ENCODE measurements at places on chromosomes 1 and 21. TPM values are rescaled to one million over a fixed set of nuclear protein-coding genes. Genes with fewer than 3 reads are reported as not detected.

Gene OR2T33
- polyA plus RNA-seq: not detected

Gene SIPA1L2
- 2.5 TPM for polyA plus RNA-seq

Gene LAPTM5
- 33.1 TPM for polyA plus RNA-seq

Gene TRIM67
- polyA plus RNA-seq: 0.03 TPM

Gene PDIK1L
- polyA plus RNA-seq: 2.9 TPM

Gene AGO1
- 2.2 TPM for polyA plus RNA-seq

Gene TGFBR3
- polyA plus RNA-seq: 4.2 TPM

Gene PTGS2
- 1.8 TPM for polyA plus RNA-seq

DNA sequence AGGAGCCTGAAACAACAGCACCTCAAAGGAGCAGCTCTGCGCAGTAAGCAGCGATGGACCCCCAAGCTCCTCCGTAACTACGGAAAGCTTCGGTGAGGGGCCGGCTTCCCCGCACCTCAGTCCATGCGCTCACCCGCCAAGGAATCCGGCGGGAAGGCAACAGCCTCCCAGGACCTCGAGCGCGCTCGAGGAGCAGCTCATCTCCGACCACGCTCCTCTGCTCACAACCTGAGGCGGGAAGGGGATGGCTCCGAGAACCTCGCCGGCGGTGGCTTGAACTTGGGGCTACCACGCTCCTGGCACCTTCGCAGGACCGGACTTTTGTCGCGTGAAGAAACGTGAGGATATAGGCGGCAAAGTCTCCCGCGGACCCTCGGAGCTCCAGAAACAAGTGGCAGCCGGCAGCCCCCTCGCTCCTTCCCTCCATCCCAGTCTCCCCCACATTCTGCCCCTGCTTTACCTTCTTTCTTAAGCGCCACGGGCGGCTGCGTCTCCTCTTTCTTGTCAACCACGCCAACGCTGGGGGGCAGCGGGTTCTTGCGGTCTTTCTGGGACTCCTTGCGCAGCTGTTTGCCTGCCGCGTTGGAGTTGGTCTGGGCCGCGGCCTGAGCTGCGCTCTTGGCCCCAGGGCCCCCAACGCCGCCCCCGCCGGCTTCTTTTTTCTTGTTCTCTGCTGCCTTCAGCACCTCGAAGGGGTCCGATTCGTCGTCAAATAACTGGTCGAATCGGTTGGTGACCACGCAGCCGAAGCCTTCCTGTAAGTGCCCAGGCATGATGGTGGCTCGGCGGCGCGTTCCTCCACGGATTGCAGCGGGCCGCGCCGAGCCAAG, 459 bp downstream of the SERBP1 start:
- peak; percentile 31 for DNase-seq

GRCh38 chr1:36366091-36366661, 19.5 kb downstream of the STK40 start:
- peak; percentile 90 for DNase-seq

DNA sequence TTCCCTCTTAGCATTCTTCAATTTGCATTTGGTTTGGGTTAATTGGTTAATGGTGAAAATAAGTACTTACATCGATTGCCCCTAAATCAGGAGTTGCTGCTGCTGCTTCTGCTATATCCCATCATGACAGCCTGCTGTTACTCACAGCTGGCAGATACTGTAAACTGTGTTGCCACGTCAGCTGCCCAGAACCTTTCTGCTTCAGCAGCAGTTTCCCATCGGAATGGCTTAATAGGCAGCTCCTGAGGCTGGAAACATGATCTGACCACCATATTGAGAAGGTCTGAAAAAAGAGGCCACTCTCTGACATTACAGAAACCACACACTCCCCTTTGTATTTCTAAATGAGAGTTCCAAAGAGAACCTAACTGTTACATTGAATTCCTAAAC, 14.3 kb upstream of the SEC16B start:
- DNase-seq: peak; percentile 89

GRCh38 chr1:17230106-17230505, 18.8 kb upstream of the PADI3 start:
- no peak for DNase-seq

DNA sequence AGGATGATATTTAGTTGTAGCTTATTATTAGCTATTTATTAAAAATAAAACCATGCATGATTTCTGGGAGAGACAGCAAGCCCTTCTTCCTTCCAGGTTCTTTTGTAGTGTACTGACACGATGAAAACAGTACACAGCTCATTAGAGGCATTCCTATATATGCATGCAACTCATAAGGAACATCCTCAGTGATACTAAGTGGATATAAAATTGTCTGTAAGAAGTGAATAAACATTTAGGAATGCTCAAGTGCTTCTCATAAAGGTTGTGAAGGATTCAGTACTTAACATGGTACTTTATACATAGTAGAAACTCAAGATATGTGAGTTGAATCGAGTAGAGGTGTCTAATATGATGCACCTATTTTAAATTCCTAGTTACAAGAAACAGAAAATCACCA, 287.7 kb downstream of the SDCCAG8 start:
- no peak for DNase-seq

- no peak for DNase-seq
Observed at GRCh38 chr1:111497592-111497991, 5.8 kb downstream of the ADORA3 start.

DNA sequence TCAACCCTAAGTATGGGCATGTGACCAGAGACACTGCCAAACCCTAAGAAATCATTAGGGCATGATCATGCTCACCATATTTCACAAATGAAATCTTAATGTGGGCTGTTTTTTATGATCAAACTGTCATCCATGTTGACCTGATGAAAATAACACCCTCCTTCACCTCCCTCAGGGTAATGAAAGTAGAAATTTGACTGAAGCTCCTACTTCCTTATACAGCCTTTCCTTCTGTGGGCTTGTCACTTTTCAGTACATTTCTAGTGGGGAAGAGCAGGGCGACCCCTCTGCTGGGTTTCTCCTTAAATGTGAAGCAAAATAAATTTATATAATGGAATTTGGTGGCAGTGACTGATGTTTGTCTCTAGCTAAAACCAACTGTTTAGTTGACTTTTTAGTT, 25.9 kb downstream of the IVNS1ABP start:
- no peak for DNase-seq

GRCh38 chr1:81458186-81458585, 342.5 kb upstream of the ADGRL2 start:
- DNase-seq: no peak

- DNase-seq: no peak
Observed at GRCh38 chr1:44985747-44986359, 542 bp downstream of the EIF2B3 start.

GRCh38 chr1:37731312-37732019, 33.5 kb downstream of the EPHA10 start:
- no peak for DNase-seq

DNA sequence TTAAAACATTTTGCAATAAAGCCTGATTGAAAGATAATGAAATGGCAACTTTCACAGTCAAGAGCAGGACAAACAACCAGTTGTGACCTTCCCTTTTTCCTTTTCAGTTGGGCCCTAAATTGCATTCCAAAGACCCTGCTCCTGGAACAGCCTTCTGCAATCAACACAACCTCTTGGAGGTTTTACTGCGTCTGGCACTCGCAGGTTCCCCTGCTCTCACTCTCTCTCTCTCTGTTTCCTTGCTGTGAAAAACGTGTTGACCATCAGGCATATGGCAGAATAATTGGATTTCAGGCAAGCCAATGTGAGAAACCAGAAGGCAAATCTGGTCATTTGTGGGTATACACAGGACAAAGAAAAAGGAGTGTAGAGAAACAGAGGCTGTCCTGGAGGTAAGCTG, 23.2 kb downstream of the SLC44A5 start:
- DNase-seq: no peak

- DNase-seq: no peak
Observed at GRCh38 chr1:87103074-87103473, 188.6 kb downstream of the HS2ST1 start.

- peak; percentile 31 for DNase-seq
Observed at GRCh38 chr1:230743899-230744298, 3.3 kb upstream of the CAPN9 start.

DNA sequence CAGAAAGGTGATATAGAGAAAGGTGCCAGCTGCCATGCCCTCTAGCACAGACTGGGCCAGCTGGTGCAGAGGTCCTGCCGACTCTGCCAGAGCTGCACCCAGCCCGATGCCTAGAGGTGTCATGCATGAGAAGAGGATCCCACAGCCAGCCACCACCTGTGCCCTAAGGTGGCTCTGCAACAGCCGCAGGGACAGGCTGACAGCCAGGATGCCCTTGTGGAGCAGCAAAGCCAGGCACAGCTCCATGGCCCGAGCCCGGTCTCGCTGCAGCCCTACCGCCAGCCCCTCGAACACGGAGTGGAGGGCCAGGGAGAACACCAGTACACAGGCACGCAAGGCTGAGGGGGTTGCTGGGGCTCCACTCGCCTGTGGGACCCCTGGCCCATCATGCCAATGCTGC, 1.8 kb upstream of the CRTC2 start:
- DNase-seq: no peak

DNA sequence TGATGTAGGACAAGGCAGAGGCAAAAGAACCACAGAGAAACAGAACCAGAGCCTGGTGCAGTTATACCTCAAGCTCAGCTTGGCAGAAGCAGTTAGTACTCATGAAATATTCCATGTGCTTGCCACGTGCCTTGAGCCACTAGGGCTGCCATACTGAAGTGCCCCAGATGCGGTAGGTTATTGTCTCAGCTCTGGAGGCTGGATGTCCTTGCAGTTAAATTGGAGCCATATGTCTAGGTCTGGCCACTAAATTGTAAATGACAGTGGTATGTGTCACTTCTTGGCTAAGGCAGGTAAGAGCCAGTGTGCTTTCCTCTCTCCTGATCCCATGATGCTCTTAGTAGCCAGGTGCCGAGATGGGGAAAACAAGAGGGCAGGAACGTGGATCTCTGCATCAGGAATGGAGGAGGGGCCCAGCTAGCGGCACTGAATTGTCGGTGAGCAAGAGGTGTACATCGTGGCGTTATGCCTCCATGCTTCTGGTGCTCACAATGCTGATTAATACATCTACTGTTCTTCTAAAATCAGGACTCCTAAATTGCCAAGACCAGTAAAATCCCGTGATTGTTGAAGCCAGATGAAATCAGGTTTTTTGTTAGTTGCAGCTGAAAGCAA, 73.5 kb downstream of the PSMG1 start:
- DNase-seq: no peak

- DNase-seq: no peak
Observed at GRCh38 chr1:2279210-2279639, 51.1 kb downstream of the SKI start.

- no peak for DNase-seq
Observed at GRCh38 chr1:11488966-11489625, 10.1 kb downstream of the DISP3 start.

GRCh38 chr1:6461051-6461530, 4.9 kb downstream of the TNFRSF25 start:
- no peak for DNase-seq

DNA sequence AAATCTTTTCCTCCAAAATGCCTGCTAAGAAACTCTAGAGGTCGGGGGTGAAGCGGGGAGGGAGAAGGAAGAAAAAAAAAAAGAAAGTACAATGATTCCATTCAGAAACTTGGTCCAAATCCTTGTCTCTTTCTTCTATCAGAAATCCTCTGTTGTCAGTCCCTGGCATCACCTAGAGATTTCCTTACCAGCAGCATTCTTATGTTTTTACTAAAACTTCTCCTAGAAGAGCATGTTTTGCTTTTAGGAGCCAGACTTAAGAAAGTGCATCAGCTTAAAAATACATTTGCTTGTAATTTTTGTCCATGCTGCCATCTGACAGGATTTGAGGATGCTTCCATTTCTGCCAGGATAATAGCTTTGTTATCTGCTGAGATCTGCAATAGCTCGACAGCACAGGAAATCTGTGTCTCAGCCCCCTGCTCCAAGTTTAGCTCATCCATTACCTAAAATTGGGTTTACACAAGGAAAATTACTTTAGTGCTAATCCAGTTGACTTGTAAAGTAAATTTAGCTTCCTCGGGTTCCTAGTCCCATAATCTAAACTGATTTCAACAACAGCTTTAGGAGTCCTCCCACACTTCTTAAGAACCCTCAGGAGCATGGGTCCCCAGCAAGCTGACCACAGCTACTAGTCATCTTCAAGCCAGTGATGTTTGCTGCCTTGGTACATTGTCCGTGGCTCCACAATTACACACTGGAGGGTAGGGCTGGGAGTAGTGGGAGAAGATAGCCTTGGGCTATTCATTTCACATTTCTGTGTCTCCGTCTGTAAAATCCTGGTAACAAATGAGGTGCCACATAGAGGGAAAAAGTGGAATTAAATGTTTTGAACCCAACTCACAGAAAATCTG, 92.3 kb upstream of the UBE2U start:
- no peak for DNase-seq

DNA sequence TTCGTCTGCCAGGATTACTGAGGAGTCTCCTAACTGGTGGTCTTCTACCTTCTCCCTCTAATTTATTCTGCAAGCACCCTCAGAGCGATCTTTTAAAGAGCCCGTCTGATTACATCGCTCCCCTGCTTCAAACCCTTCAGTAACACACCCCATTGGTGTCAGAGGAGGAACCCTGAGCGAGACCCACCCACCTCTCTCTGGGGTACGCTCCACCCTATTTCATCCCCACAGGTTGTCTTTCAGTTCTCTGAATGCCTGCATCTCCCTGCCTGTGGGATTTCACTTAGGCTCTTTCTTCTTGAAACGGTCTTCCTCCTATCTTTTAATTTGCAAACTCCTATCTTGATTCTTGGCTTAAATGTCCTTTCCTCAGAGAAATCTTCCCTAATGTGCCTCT, 39.4 kb downstream of the C1orf21 start:
- no peak for DNase-seq

GRCh38 chr1:6614929-6615785, 1.6 kb downstream of the PHF13 start:
- peak; percentile 47 for DNase-seq

DNA sequence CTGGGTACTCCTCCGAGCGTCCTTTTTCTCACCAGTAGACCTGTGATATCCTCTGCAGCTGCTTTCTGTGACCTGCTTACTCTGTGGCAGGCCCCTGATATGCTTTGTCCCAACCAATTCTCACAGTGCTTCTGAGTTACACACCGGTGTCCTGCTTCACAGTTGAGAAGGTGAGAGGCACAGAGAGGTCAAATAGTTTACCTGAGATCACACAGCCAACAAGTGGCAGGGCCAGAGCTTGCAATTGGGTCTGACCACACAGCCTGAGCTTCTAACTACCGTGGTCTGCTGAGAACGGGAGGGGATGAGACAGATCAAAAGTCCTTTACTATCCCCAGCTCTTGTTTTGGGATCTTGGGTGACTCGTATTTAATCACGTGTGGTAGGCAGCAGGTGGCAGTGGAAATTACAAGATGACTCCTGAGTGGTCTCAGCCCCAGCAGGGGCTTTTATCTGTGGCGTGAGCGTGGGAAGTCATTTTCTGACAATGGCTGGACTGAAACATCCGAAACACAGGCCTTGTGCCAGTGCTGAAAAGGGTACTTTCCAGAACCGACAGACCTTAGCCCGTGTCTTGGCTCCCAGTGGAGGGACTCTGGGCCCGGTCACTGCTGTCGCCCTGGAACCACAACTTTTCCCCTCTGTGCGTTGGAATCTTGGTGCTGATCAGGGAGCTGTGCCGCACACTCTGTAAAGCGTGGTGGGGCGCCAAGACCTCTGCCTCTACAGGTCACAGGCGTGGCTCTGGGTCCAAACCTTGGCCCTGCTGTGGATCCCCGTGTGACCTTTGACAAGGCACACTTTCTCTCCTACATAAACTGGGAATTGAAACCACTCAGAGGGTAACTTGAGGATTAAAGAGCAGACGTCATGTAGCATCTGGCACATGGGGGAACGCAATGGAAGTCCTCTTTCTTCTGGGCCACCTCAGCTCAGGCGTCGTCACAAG, 11.9 kb downstream of the THEMIS2 start:
- no peak for DNase-seq

GRCh38 chr1:203035111-203036000, 9.1 kb downstream of the PPFIA4 start:
- DNase-seq: no peak

Data from stomach (tissue), 19 donors.